ENCODE measurements at places on chromosomes 12 and 14. TPM values are rescaled to one million over a fixed set of nuclear protein-coding genes. Genes with fewer than 3 reads are reported as not detected.
A peak's percentile ranks its signal among the peaks of the same experiment; 100 is the strongest.

GRCh38 chr12:104384141-104384880, 72.4 kb upstream of the CHST11 start:
- H3K4me3 ChIP-seq, result no peak overlapping the region
- no peaks in the 10 kb centered on the region for H3K27me3 ChIP-seq
- no peak for DNase-seq
- no peaks in the 10 kb centered on the region for H3K36me3 ChIP-seq
- H3K4me1 ChIP-seq, result peaks cover 8% of the 10 kb centered on the region

- no peak overlapping the region for H3K4me3 ChIP-seq
- no peak for DNase-seq
- H3K27me3 ChIP-seq, result no peaks in the 10 kb centered on the region
- H3K27ac ChIP-seq, result no peak overlapping the region
- peaks cover 5% of the 10 kb centered on the region for H3K36me3 ChIP-seq
These were observed 53.6 kb upstream of the ARHGAP5 start for GRCh38 chr14:32023540-32023939.

GRCh38 chr12:52248541-52249461, 15.8 kb downstream of the KRT7 start:
- no peaks in the 10 kb centered on the region for H3K27me3 ChIP-seq
- peak overlapping the region; percentile 29 for H3K4me3 ChIP-seq
- peak; percentile 51 for DNase-seq

- H3K27ac ChIP-seq, result no peak overlapping the region
- H3K4me3 ChIP-seq, result no peak overlapping the region
- peaks cover 38% of the 10 kb centered on the region for H3K4me1 ChIP-seq
- H3K27me3 ChIP-seq, result no peaks in the 10 kb centered on the region
- no peak for DNase-seq
These were observed 14.9 kb upstream of the SCFD1 start for GRCh38 chr14:30607156-30607780.

GRCh38 chr12:13169272-13169671, 27.3 kb upstream of the EMP1 start:
- H3K4me1 ChIP-seq, result peaks cover 77% of the 10 kb centered on the region
- DNase-seq, result no peak
- no peak overlapping the region for H3K27ac ChIP-seq
- H3K36me3 ChIP-seq, result peaks cover 5% of the 10 kb centered on the region
- H3K4me3 ChIP-seq, result no peak overlapping the region
- no peaks in the 10 kb centered on the region for H3K27me3 ChIP-seq

- H3K4me1 ChIP-seq, result no peaks in the 10 kb centered on the region
- H3K27ac ChIP-seq, result no peak overlapping the region
- H3K4me3 ChIP-seq, result no peak overlapping the region
- no peaks in the 10 kb centered on the region for H3K36me3 ChIP-seq
These were observed 1026.9 kb upstream of the FOXG1 start for GRCh38 chr14:27739657-27740156.

The GPD1 gene
- total RNA-seq, result 1.0 TPM

The CCDC197 gene
- not detected for total RNA-seq

The NFATC4 gene
- 10.7 TPM for total RNA-seq

The PLEKHD1 gene
- total RNA-seq, result 0.73 TPM
